ENCODE measurements at places on chromosomes 11 and 22.

DNA sequence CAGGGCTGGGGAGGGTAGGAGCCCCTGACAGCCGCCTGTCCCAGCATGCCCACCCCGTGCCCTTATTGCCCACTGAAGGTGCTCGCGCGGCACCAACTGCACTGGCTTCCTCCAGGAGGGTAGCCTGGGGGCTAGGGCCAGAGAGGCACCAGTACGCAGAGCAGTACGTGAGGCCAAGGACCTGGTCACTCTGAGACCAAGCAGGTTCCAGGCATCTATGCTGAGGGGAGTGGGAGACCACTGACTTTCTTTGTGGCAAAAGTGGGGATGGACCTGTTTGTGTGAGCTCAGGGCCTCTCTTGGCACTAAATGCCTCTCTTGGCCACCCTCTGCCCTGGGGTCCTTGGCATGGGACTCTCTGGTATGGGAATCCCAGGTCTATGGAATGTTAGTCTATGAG, 10.8 kb downstream of the GP1BB start:
- DNase-seq = no peak

GRCh38 chr11:6856871-6857270, 6.0 kb upstream of the OR10A2 start:
- no peak for DNase-seq

GRCh38 chr11:12214751-12215150, 104.4 kb downstream of the MICAL2 start:
- DNase-seq = no peak

DNA sequence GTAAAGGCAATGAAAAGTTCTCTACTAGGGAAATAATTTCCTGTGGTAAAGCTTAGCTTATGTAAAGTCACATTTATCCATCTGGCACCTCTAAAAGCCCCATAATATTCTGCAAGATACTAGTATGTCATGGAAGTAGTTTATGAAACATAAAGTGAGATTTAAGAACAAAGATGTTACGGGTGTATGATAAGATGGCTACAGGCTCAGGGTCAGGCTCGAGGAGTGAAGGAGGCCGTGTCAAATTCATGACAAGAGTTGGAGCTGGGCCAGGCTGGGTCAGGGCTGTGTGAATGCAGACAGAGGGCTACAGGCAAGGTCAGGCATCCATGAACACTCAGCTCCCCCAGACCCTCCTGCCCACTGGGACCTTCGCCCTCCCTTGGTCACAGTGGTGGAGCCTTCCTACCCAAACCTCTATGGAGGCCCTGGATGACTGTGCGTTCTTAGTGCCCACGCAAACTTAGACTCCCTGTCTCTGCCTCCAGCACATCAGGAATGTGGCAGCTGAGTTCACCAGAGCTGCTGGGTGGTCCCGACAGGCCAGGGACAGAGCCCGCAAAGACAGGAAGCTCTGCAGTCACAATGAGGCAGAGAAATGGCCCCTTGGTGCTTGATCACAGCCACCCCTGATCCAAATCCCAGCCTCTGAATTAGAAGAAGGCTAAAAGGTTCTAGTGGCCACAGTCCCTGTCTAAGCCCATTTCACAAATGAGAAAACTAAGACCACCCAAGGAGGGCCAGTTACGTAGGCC, 14.8 kb downstream of the IGLL5 start:
- DNase-seq = no peak

GRCh38 chr11:71298016-71298550, 45.7 kb upstream of the SHANK2 start:
- no peak for DNase-seq

- peak; percentile 58 for DNase-seq
These were observed 486 bp downstream of the NAP1L4 start for GRCh38 chr11:2991452-2992233.

- no peak for DNase-seq
These were observed 23.1 kb upstream of the CAPRIN1 start for GRCh38 chr11:34028425-34028824.

DNA sequence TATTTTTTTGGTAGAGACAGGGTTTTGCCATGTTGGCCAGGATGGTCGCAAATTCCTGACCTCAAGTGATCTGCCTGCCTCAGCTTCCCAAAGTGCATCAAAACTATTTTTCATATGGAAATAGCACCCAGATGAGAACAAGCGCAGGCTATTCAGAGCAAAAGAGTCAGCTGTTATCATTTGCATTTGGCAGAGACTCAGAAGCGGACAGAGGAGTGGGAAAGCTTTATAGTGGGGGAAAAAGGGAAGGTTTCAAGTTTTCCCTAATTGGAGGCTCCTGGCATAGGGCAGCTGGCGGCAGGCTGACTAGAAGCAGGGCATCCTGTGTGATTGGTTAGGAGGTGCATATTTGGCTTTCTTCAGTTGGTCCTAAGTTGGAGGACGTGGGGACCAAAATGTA, 20.2 kb downstream of the ATG13 start:
- DNase-seq = no peak

DNA sequence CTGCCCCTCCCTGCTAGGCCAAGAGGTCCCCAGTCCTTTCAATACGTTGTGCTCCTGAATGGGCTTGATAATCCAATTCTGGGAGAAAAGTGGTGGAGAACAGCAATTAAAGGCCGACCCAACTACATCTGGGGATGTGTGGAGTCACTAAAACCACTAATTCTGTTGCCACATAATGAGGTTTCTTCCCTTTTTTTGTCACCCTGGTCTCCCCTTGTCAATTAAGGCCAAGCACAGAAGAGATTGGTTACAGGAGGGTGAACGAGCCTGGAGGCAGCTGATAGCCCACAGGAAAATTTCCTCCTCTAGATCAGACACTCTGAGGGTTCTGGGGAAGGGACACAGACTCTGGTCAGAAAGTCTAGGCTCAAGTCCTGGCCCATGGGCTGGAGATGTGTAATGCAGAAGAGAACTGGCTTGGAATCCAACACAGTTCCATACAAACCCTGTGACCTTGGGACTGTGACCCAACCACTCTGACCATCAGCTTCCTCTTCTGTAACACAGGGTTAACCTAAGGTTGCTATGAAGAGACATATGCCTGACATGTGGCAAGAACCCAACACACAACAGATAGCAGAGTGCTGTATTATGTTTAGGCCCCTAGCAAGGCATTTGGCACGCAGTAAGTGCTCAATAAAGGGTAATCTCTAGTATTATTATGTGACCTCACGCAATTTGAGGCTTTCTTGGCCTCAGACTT, 146.4 kb downstream of the CHST1 start:
- no peak for DNase-seq

- no peak for DNase-seq
These were observed 210.7 kb downstream of the TBC1D22A start for GRCh38 chr22:46972901-46973831.

- no peak for DNase-seq
These were observed 113.5 kb upstream of the IGLL5 start for GRCh38 chr22:22773979-22774604.

GRCh38 chr11:101666916-101667315, 83.1 kb upstream of the TRPC6 start:
- DNase-seq = no peak
